CD4-positive, alpha-beta T cell treated with Interleukin-1 beta for 1 hour (primary cell): ENCODE measurements at places on chromosomes 16 and 17.

GRCh38 chr17:31418773-31419350, 27.4 kb downstream of the RAB11FIP4 start:
- DNase-seq = no peak

DNA sequence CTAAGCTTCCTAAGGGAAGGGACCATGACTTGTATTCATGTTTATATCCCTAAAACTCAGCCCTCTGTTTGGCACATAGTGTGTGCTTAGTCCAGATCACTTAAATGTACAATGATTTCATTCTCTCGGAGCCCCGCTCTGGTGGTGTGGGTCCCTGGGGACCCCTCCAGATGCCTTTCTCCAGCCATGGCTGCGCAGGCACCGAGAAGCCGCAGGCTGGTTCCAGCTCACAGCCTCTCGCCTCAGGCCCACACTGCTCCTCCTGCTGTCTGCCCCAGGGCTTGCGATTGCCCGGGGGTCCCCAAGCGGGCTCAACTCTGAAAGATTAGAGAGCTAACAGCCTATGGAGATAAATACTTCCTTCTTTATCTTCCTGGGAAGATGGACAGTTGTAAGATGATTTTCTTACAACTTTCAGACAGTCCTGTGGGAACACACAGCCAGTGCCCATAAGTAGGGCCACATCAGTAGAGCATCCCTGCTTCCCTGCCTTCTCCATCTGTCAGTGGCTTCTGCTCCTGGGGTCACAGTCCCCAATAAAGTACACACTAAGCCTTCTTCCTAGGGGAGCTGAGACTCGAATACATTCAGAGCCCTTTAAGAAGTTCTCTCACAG, 66.2 kb downstream of the CENPV start:
- DNase-seq = peak; percentile 71

GRCh38 chr17:55413825-55414489, 7.7 kb downstream of the MMD start:
- no peak for DNase-seq

DNA sequence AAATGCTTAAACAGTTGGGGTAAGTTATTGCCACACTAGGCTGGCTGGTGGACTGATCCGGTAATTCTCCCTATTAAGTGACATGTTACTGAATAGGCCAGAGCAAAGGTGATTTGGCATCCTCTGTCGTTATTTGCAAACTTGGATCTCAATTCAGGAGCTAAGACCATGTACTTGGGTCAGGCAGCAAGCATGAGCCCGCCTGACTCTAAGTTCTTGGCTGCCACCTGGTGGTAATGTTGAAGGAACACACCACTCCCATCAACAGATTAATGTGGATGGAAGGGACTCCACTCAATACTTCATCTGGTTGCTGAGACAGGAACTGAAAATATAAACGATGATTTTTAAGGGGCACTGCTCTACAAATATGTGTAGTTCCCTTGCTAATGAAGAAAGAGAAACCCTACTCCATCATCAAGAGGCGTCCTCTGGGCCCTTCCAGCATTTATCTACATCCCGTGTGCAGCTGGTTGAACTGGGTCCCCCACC, 70.8 kb downstream of the EMP2 start:
- DNase-seq = peak; percentile 68

DNA sequence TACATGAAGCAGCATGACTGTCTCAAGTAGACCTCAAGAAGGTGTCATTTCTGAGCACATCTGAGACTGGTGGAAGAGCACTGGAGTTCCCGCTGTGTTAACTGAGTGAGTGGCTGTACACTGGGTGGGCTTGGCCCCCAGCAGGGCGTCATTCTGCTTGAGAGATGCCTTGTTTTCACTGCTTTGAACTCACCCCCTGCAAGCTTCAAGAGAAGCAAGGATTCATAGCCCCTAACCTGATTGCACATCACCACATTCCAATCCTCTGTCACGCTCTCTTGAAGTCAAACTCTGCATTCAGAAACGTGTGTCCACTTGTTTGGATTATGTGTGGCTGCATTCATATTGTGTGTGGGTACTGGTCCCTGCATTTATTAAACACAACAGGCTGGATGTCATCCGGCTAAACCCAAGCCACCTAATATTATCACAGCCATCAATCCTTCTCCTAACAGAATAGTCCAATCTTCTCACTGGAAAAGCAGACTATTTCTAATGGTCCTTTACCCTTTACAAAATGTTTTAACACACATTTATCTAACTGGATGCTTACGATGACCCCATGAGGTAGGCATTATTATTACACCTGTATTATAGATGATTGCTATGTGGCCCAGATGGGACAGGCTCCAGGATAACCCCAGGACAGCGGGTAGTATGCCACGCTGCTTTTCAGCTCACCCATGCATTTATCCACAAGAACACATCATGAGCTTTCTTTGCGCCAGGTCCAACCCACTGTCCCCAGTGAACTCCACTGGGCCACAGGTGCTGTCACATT, 76.3 kb downstream of the USP31 start:
- DNase-seq = no peak

DNA sequence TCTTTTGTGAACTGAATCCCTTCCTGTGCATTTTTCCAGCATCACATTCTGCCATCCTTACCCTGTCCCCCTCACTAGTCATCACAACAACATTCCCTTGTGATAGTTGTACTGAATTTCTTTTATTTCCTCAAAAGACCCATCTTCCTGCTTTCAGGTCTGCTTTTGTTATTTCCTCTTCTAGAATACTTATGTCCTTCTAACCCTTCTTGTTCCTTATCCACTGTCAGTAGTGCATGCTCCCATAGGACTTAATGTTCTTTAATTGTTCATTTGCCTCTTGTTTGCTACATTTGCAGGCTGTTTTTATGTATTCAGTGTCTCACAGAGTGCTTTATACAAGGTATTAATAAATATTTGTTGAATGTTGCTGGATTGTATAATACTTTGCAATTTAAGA, 73.0 kb downstream of the BCAS3 start:
- no peak for DNase-seq

DNA sequence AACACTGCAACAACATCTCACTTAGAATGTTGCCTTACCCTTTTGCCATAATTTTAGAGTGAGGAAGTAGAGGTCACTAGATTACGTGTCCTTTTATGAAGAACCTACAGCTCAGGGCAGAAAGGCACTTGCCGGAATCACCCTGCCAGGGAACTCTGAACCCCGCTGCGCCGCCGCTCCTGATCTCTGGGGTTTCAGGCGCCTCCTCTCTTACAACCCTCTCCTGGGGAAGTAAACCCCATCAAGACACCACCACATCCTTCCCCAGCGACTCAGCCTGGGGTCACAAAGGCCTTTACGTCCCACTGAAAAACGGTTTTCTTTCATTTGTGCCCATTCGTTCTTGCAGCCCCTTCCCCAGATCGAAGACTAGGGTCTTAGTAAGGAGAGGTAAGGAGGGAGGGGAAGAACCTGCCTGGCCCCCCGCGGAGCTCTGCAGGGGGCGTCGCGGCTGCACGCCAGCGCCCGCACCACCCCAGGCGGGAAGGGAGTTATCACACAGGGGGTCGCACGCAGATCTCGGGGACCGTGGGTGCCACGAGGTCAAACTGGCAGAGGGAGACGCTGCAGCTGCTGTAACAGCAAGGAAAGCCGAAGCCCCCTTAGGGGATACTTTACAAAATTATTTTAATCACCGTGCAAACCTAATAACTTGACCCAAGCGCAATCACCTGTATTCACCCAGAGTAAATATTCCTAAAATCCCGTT, 1.0 kb upstream of the HLF start:
- DNase-seq = peak; percentile 22

GRCh38 chr17:57085448-57086068, 512 bp downstream of the AKAP1 start:
- peak; percentile 63 for DNase-seq
